Activated T-helper 17 cell treated with anti-CD3 and anti-CD28 coated beads, Interleukin-2, amount 50 U/mL, for 72 hours (primary cell): ENCODE measurements at places on chromosomes 16 and 17. TPM values are rescaled to one million over a fixed set of nuclear protein-coding genes. Genes with fewer than 3 reads are reported as not detected.

The EVPLL gene
- not detected for total RNA-seq

DNA sequence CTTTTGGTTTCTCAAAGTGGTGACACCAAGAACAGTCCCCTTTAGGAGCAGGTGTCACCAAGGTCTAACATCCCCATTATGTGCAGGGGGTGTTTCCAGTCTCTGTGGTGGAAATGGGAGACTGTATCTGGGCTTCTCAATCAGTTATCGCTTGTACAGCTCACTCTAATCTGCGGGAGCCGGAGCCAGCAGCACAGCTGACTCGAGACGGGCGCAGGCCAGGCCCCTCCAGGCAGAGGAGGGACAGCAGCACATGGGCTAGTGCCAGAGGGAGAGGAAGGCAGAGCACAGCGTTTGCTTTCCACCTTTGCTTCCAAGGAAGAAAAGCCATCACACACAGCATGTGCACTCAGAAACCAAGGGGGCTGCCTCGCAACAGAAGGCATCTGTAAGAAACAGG, 91.2 kb upstream of the CREBBP start:
- ATAC-seq, result no peak

DNA sequence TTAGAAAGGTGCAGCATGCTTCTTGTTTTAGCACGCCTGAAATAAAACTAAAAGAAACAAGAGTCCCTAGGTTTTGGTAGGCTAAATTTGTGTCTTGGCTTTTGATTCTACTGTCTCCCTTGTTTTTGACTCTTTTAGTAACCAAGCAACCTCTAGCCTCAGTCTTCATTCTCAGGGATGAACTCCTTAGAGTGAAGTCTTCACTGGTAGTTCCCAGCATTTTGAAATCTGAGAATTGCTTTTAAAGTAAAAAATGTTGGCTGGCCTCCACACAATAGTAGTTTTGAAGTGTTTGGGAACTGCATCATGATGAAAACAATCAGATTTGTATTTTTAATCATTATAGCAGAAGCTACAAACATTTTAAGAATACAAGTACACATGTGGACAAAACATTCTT, 6.1 kb upstream of the CDR2 start:
- ATAC-seq, result no peak

DNA sequence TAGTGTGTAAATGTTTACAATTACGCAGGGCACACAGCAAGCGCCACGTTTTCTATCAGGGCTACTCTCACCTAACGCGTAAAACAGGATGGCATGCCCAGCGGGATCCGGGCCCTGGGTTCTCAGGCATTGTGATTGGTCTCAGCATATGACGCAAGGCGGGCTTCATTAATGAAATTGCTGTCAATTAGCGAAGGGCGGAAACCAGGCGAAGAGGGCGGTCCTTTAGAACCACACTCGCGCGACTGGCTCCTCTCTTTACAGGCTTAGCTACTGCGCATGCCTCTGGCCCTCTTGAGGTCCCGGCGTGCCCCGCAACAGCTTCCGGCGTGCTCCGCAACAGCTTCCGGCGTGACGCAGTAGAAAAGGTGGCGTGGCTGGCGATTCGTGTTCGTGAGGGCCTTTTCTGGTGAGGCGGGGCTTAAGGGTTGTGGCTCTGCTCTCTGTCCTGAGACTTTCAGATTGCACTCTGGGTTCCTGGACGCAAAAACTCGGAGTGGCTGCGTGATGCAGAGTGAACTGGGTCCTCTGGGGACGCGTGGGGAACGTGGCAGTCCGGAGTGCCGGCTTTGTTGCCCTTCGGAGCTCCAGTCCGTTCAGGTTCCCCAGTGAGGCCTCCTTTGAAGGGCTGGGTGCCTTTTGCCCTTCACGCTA, 9.2 kb downstream of the OR2C1 start:
- ATAC-seq, result peak; percentile 98
